MCF 10A (cell line): ENCODE measurements at places on chromosomes 11 and 22. TPM values are rescaled to one million over a fixed set of nuclear protein-coding genes. Genes with fewer than 3 reads are reported as not detected.

DNA sequence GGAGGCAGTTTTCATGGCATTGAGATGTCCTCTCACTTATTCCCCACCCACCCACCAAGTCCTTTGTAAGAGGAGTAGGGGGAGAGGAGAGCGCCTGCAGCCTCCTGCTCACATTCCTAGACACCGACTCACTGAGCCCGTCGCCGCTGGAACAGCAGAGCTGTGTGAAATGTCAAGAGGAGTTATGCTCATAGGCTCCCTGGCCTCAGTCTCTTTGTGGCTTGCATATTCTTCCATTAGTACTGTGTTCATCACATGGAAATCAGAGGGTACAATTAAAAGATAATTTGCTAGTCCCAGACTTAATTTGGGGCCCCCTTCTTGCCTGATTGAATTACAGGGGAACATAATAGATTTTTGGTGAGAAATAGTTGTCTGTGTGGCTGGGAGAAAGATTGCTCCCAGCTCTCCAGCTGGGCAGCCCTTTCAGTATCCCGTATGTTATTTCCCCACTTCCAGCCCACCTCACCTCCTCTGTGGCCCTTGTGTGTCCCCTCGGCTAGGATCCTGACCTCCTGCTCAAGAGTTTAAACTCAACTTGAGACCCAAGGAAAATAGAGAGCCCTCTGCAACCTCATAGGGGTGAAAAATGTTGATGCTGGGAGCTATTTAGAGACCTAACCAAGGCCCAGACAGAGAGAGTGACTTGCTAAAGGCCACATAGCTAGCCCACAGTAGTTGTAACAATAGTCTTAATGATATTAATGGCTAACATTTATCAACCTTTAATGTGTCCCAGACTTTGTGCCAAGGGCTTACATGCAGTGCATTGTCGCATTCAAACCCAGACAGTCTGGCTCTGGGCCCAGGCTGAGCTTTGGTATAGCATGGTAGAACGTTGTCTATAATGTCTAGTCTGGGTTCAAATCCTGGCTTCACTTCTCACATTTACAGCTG lies 32.2 kb downstream of the LIMK2 start:
- peaks cover 22% of the 10 kb centered on the region for H3K36me3 ChIP-seq
- peak overlapping the region; percentile 60 for H3K4me3 ChIP-seq
- H3K27ac ChIP-seq: peak overlapping the region; percentile 86
- H3K4me1 ChIP-seq: peaks cover 18% of the 10 kb centered on the region
- H3K27me3 ChIP-seq: no peaks in the 10 kb centered on the region

DNA sequence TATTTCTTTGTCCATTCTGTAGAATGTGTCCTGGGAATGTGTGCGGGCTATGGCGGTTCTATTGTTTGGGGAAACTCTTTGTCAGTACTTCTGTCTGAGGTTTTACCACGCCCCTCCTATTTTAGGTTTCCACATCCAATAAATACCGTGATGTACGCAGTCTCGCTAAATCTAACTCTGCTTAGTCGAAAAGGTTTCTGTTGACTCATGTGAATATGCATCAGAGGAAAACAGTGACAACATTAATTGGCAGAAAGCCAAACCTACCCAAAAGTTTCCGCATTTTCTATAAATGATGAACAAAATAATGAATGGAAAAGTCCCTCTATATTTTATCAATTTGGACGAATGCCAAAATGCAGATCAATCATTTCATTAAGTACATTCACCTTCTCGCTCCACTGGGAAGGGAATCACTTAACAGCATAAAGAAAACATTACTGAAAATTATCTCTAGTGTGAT lies 143.4 kb downstream of the MAML2 start:
- no peaks in the 10 kb centered on the region for H3K36me3 ChIP-seq
- peaks cover 23% of the 10 kb centered on the region for H3K4me1 ChIP-seq
- DNase-seq: peak; percentile 91
- peak overlapping the region; percentile 82 for H3K27ac ChIP-seq
- no peak overlapping the region for H3K4me3 ChIP-seq

DNA sequence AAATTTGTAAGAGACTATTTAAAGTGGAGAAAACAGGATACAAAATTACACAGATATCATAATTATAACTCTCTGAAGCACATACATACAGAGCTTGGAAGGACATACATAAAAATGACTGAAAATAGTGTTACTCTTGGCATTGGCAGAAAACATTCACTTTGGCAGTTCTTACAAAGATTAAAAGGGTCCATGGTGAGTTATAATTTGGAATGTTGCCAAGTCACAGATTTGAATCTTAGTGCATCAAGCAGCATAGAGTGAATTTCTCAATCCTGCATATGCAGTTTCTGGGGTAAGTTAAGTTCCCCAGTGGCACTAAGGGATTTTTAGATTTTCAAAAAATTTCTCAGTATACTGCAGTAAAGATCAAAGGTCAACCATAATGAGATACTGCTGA lies 115.9 kb downstream of the CCDC81 start:
- no peaks in the 10 kb centered on the region for H3K27me3 ChIP-seq
- no peak overlapping the region for H3K4me3 ChIP-seq

GRCh38 chr11:65502274-65502554 lies 3.4 kb downstream of the MALAT1 start:
- DNase-seq: no peak
- H3K27me3 ChIP-seq: no peaks in the 10 kb centered on the region
- H3K36me3 ChIP-seq: no peaks in the 10 kb centered on the region
- H3K27ac ChIP-seq: no peak overlapping the region

- H3K36me3 ChIP-seq: no peaks in the 10 kb centered on the region
- H3K4me1 ChIP-seq: no peaks in the 10 kb centered on the region
- no peak overlapping the region for H3K27ac ChIP-seq
- H3K27me3 ChIP-seq: peaks cover 33% of the 10 kb centered on the region
These were observed 32.9 kb downstream of the SCUBE1 start for GRCh38 chr22:43310311-43310710.

GRCh38 chr11:57659669-57660068 lies 2.1 kb downstream of the CLP1 start:
- H3K36me3 ChIP-seq: peaks cover 63% of the 10 kb centered on the region
- no peak overlapping the region for H3K4me3 ChIP-seq
- H3K27ac ChIP-seq: no peak overlapping the region
- peaks cover 17% of the 10 kb centered on the region for H3K4me1 ChIP-seq
- no peak for DNase-seq

GRCh38 chr22:49997251-49997599 lies 15.3 kb downstream of the IL17REL start:
- H3K27ac ChIP-seq: no peak overlapping the region
- H3K27me3 ChIP-seq: no peaks in the 10 kb centered on the region
- no peaks in the 10 kb centered on the region for H3K36me3 ChIP-seq
- no peak overlapping the region for H3K4me3 ChIP-seq
- no peak for DNase-seq

The MOGAT2 gene
- not detected in 2 replicates for total RNA-seq
